GM23338 (cell line): ENCODE measurements at places on chromosomes 12 and 14.

- peak overlapping the region; percentile 99 for H3K27ac ChIP-seq
- DNase-seq = peak; percentile 88
- H3K4me3 ChIP-seq = peak overlapping the region; percentile 74
- peaks cover 8% of the 10 kb centered on the region; the same call in 1 of the 2 replicates for H3K27me3 ChIP-seq
These were observed 2.0 kb downstream of the RMST start for GRCh38 chr12:97464385-97465321.

- peaks cover 10% of the 10 kb centered on the region for H3K4me1 ChIP-seq
- DNase-seq = no peak
- no peaks in the 10 kb centered on the region for H3K36me3 ChIP-seq
- no peak overlapping the region for H3K4me3 ChIP-seq
- H3K27me3 ChIP-seq = no peaks in the 10 kb centered on the region
- no peak overlapping the region for H3K27ac ChIP-seq
These were observed 364.1 kb upstream of the KITLG start for GRCh38 chr12:88944397-88944796.

DNA sequence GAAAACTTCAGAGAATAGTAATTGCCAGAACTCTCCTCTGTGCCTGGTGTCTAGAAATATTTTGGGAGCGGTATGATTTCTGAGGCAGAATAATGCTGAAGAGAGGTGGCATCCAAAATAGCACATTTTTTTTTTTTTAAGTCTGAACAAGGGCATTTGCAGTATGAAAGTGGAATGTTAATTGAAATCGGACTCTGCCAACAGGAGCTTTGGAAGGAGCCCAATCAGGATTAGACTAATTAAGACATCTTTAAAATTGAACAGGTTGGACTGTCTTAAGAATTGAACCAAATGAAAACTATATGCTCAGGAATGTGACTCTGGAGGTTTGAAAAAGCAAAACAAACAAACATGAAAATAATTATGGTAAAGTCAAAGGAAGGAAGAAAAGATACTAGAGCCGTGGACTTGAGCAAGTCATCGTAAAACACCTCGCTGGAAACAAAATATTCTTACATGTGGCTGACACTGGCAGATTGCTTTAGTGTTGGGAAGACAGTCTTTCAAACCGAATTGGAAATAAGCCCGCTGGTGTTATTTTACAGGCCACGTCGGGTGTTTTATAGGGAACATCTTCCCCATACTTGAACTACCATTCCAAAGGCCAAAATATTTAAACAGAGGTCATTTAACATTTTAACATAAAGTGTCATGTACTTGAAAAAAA, 436.3 kb downstream of the VRK1 start:
- H3K27ac ChIP-seq = no peak overlapping the region
- H3K27me3 ChIP-seq = no peaks in the 10 kb centered on the region
- no peaks in the 10 kb centered on the region for H3K36me3 ChIP-seq
- H3K4me3 ChIP-seq = no peak overlapping the region

GRCh38 chr12:116027551-116027821, 250.0 kb downstream of the MED13L start:
- no peak overlapping the region for H3K4me3 ChIP-seq
- peak; percentile 20 for DNase-seq
- H3K36me3 ChIP-seq = no peaks in the 10 kb centered on the region
- H3K27ac ChIP-seq = peak overlapping the region; percentile 5; the same call in 1 of the 2 replicates
- no peaks in the 10 kb centered on the region for H3K27me3 ChIP-seq
